Naive thymus-derived CD8-positive, alpha-beta T cell (primary cell): ENCODE measurements at places on chromosomes 1 and 21.

GRCh38 chr1:180230791-180231505, 884 bp downstream of the LHX4 start:
- no peak for DNase-seq

DNA sequence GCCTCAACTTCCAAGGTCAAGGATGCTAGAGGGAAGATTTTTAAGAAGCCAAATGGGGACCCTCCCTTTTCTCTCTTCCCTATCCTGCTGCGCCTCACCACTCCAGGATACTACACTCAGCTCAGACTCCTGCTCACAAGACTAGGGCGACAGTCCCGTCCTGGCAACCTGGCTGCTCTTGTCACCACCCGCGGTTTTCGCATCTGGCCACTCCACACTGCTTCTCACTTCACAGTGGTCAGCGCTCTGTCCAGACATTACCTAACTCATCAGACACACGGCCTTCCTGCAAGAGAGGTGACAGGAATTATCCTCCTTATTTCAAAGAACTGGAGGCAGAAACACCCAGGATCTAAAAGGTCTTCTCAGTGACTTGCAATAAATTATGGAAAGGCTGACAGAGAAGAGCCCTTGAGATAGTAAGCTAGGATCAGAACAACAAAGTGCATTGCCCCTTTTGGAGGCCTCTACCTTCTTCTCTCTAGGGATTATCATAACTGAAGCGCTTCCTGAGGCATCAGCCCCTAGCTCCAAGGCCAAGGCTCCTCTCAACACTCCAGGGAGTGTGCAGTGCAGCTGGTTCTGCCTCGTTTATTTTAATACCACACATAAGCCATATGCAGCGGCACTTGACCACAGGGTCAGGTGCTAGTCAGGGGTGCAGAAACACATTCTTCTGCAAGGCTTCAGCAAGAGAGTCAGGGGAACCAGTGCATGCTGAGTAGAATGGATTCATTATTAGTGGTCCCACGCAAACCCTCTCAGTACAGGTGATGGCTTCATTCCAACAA, 41.9 kb downstream of the ASTN1 start:
- no peak for DNase-seq

DNA sequence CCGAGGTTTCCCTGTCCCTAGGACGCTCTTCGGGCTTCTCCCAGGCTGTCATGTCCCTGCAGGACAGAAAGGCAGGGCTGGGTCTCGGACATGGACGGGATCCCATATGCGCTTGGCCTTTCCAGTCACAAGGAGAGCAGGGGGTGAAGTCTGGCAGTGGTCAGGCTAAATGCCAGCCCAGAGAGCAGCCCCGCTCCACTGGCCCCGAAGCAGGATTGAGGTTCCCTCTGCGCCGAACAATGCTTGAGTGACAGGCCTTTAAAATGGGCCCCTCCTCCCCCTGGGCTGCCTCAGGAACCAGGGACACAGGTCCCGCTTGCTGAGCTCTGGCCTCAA, 12.7 kb downstream of the DRAXIN start:
- DNase-seq, result no peak

DNA sequence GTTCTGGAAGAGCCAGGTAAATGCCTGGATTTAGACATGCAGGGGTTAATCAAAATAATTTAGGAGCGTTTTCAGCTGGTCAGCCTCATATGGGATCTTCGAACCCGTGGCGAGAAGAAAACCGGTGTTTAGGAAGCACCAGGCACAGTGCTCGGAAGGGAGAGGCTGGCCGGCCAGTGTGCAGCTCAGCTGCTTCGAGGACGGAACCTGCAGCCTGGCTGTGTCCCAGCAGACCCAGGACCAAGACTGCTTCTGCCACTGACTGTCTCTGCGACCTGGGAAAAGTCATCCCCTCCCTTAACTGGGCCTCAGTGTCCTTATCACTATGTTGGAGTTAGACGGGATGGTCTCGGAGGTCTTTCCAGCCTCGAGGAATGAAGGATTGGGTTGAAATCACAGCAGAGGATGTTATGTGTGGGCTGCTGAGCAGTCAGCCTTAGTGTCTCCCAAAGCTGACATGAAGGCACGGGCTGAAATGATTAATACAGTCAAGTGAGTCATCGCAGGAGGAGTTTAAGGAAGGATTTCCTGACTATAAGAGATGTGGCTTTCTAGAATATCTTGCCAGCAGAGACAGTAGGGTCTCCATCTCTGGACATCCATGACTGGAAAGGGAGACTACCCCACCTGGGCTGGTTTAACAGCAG, 20.8 kb downstream of the PPFIA4 start:
- DNase-seq, result no peak

DNA sequence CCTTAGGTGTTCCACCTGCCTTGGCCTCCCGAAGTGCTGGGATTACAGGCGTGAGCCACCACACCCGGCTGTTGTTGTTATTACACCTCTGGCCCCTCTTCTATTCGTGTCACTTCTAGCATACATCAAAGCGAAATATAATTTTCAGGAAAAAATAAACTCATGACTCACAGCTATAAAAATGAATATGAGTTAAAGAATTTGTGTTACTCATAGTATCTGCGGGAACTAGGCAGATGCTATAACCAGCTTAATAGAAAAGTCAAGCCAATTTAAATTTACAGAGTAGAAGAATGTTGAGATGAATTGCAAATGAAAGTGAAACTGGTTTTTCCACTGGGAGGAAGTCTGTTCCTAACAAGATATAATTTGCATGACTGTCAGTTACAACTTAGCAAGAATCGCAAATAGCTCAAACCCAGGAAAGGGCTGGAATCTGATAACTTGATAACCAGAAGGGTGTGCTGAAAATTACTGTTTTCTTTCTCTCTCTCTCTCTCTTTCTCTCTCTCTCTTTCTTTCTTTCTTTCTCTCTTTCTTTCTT, 11.2 kb downstream of the OR2W3 start:
- no peak for DNase-seq

- DNase-seq, result no peak
Measured at GRCh38 chr1:153933955-153934354, 11.2 kb upstream of the GATAD2B start.

- no peak for DNase-seq
Measured at GRCh38 chr21:45211661-45212060, 76.0 kb downstream of the POFUT2 start.

DNA sequence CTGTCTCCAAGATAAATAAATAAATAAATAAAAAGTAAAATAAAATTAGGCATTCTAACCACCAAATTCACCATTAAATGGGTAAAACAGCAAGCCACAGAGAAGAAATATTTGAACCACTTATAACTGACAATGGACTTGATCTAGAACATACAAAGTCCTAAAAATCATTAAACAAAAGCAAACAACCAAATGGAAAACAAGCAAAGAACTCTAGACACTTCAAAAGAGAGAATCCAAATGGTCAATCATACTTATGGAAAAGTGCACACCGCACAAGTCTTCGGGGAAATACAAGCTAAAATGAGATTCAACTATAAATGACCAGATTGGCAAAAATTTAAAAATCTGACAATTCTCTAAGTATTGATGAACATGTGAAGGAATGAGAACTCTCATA, 73.5 kb upstream of the ANGPTL3 start:
- no peak for DNase-seq
